Smooth muscle cell of the umbilical artery (primary cell): ENCODE measurements at places on chromosomes 3 and 15. TPM values are rescaled to one million over a fixed set of nuclear protein-coding genes. Genes with fewer than 3 reads are reported as not detected.

BOC gene
- 1.8 and 2.4 TPM in 2 replicates for total RNA-seq

OR5K2 gene
- total RNA-seq = not detected in 2 replicates

FETUB gene
- not detected in 2 replicates for total RNA-seq

IL5RA gene
- total RNA-seq = not detected in 2 replicates

LRRC31 gene
- total RNA-seq = not detected in 2 replicates
